Activated CD8-positive, alpha-beta T cell treated with anti-CD3 and anti-CD28 coated beads, Interleukin-2, amount 10 ng/mL, durations not matched to agents 7 days and 5 days (primary cell): ENCODE measurements at places on chromosomes 1 and 21.

DNA sequence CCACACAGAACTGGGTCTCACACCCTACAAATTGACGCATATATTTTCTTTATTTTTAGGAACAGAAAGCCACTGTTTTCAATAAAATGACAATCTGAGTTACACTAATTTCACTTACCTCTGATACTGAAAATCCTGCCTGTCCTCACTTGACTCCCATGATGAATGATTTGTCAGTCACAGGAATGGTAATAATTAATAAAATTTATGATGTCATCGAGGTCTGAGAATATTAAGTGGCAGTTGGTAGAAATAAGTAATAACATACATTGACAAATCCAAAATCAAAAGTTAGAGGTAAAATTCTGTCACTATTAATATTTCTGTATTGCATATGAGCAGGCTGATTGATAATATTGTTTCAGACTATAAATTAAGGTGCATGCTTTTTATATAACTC lies 418.7 kb upstream of the RGS18 start:
- no peak for DNase-seq

- DNase-seq, result no peak
Observed at GRCh38 chr1:226563666-226564065, 15.1 kb downstream of the STUM start.

- no peak for DNase-seq
Observed at GRCh38 chr1:232904566-232904965, 45.8 kb upstream of the NTPCR start.

DNA sequence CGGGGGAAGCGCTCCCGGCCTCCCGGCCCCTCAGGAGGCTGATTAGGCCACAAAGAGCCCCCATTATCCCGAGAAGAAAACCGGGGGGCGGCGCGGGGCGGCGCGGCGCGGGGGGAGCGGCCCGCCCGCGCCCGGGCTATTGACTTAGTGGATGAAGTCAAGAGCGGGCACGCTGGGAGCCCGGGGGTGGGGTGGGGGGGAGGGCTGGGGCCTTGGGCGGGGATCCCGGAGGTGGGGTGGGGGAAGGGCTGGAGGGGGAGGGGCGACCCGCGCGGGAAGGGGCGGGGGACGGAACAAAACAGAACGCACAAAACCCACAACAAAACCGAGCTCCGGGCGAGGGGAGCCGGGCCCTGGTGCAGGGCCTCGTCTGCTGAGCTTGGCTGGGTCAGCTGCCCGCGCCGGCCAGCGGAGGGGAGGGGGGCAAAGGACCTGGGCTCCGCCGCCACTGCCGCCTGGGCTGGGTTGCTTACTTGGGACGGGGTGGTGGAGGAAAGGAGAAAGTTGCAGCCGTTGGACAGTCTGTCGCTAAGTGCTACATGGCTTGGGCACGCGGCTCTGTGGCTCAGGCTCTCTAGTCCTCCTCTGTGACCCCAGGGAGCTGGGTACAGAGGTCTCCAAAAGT lies 16.3 kb downstream of the PAX7 start:
- DNase-seq, result no peak

DNA sequence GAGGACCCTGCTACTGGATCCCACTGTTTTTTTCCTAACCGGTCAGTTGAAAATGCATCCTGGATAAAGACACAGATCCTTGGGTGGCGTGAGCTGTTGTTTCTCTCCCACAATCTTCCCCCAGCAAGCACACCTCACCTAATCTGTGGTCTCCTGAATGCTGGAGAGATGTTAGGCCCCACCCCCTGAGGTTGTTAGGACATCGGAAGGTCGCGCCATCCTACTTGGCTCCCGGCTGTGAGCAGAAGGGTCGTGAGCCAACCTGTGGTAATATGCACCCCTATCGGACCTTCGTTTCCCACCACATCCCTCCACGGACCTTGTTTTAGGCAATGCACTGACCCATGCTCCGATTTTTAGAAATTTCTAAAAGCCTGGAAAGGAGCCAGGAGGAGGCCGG lies 89.9 kb upstream of the IPO9 start:
- DNase-seq, result no peak

- no peak for DNase-seq
Observed at GRCh38 chr1:171902527-171902926, 61.2 kb downstream of the DNM3 start.

DNA sequence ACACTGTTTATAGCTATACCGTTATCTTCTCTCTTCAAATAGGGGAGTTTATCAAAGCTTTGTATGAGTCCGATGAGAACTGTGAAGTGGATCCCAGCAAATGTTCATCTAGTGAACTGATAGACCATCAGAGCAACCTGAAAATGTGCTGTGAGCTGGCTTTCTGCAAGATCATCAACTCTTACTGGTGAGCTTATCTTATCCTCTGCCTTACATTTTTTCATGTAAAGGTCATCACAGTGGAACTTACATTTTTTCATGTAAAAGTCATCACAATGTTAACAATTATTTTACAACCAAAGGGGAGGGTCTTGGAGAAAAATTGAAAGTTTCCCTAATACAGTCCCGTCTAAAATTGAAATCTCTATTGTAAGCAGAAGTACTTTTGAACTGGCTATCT lies 45.2 kb downstream of the CLEC20A start:
- DNase-seq, result no peak

DNA sequence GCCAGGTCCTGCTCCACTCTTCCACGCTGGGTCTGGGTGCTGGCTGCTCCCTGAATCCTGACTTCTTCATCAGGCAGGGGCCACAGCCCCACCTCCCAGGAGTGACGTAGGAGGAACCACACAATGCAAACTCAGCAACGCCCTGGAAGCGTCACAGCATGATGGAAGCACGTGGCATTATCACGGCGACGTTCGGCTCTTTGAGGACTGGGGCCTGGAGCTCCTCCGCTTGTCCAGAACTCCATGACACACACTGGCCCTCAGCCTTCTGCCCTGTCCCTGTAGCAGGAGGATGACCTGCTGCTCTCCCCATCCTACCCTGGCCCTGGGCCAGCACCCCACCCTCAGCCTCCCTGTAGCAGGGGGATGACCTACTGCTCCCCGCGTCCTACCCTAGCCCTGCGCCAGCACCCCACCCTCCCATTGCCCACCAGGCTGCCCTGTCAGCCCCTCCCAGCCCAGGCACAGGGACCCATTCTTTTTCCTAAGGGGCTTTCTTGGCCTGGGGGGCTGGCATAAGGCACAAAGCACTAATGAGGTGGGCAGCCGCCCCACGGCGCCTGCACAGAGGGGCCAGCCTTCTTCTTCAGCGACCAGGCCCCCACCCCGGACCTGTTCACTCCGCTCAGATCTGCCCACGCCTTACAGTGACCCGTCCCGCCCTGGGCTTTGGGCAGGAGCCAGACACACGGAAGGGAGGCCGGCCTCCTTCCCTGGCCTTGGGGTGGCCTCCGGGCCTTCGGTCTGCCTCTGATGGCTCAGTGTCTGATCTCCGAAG lies 65.7 kb downstream of the DHRS3 start:
- DNase-seq, result no peak

- DNase-seq, result no peak
Observed at GRCh38 chr1:88581703-88582102, 102.4 kb upstream of the PKN2 start.
